ENCODE measurements at places on chromosomes 11 and 22.
A peak's percentile ranks its signal among the peaks of the same experiment; 100 is the strongest.

DNA sequence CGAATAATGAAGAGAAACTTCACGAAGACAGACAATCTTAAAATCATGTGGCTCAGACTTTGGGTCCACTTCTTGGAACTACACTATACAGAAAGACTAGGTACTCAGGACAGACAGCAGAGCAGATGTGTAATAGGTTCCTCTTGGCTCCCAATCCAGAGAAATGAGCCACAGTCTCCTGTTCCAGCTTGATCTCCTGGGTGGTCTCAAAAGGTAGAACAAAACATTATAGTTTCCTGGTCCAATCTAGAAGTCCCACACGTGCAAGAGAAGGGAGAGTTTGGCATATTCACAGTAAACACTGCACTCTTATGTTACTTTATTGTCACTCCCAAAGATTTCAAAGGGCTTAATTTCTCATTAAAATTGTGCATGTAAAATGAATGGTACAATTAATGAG lies 134.5 kb upstream of the FIBIN start:
- DNase-seq = no peak

DNA sequence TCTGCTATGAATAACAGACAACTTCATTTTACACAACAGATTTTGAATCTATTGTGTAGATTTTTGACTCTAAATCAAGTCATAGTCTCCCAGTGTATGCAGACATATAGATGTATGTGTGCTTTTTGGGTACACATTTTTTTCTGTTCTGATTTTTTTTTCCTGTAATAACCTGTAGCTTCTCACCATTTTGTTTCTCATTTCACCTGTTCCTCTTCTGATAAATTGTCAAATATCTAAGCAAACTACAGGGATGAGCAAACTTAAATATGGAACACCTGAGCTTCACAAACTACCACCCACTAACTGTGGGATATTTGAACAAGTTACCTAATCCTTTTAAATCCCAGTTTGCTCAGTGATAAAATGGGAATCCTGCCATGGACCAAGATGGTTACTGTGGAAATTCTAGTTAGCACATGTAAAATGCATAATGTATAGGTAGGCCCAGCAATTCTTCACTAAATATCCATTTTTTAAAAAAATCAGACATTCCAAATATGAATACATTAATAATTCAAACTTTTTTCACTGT lies 15.7 kb downstream of the LGR4 start:
- no peak for DNase-seq

DNA sequence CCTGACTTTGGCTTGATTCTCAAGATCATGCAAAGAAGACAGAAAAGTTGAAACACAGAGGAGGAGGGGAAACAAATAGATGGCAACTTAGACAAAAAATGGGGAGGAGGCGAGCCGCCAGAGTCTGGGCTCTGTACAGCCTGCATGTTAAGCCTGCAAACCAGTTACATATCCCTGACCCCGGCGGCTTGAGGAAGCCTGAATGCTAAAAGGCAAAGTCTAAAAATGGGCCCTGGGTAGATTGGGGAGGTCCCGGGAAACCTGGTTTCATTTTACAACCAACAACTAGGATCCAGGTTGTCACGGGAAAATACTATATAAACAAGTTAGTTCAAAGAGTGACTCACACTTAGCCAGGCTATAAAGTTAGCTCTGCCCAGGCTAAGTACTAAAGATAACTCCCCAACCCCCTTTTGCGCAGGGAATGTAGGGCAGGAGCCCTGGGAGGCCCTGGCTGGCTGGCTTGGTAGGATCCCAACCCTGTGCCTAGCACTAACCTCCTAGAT lies 18.8 kb upstream of the ZBTB16 start:
- DNase-seq = no peak

DNA sequence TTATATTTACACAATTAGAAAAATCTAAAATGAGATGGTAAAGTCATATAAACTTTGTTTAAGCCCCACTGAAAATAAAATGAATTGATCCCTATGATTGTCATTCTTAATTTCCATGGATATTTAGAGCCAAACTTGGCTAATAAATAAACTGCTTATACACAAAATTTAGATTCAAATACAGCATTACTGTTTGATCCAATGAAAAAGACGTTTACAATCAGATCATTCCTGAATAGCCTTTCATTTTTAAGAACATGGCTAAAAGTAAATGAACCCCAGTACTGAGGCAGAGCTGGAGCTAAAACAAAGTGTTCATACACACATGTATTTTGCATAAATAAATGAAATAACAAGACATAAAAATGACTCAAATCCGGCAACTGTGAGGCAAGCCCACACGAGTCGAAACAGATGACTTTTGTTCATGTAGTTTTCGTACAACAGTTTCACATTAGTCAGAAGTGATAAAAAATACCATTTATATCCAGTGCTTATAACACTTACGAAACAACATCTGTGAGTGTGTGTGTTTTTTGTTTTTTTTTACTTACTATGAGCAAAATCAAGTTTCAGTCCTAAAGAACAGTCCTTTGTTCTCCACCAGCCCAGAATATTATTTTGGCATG lies 386.5 kb downstream of the SOX6 start:
- no peak for DNase-seq

DNA sequence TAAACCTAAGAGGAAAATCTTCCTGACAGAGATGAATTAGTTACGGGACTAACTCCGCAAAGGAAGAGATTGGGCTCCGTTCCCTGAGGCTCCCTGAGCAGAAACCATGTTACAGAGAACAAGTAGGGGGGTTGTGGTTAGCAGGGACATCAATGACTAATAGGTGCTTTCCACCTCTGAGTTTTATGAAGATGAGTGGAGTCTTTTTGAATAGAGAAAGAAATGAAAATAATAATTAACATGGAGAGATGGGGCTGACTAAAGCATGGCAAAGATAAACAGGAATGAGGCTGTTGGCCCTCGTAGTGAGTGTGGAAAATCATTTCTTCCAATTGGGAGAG lies 47.5 kb upstream of the PICALM start:
- no peak for DNase-seq

DNA sequence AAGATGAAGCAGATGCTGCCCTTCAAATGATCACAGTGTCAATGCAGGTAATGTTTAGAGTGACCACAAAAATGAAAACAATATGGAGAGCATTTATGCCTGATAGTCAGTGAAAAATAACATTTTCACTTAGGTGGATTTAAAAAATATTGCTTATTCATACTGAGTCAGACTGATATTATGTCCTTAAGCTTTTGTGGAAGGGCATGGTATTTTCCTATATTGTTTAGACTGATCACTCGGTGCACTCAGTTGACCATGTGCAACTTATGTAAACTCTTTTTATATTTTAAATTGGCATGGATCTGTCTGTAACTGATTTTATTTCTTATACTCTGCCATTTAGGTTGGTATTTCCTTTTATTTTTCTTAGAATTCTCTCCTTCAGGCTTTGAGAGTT lies 106.6 kb downstream of the DYNC2H1 start:
- DNase-seq = no peak

DNA sequence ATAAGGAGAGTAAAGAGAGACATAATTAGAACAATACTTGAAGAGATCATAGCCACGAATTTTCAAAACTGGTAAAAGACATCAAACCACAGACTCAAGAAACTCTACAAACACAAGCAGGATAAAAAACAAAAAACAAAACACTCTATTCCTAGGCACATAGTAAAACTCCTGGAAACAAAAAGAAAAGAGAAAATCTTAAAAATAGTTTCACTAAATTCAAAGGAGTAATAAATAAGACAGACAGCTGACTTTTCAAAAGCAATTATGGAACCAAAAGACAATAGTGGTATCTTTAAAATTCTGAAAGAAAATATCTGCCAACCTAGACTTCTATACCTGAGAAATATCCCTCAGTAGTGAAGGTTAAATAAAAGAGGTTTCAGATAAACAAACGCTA lies 9.2 kb upstream of the NARS2 start:
- no peak for DNase-seq

- DNase-seq = no peak
These were observed 80.8 kb downstream of the CACNA1I start for GRCh38 chr22:39651053-39651996.

DNA sequence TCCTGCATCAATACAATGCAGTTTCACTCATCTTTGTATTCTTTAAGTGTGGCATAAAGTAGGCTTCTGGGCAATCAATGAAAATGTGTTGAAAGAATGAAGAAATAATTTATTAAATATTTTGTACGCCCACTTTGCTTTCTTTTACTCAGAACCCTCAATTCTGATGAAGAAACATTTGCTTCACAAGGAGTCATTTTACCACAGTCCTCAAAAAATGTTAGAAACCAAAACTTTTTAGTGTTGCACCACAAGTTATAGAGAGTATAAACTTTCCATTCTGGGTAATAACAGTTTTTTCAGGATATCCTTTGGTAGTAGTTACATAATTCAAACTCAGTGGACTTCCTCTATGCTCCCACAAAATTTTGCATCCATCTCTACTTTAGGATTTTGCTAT lies 360.5 kb downstream of the DLG2 start:
- DNase-seq = no peak

DNA sequence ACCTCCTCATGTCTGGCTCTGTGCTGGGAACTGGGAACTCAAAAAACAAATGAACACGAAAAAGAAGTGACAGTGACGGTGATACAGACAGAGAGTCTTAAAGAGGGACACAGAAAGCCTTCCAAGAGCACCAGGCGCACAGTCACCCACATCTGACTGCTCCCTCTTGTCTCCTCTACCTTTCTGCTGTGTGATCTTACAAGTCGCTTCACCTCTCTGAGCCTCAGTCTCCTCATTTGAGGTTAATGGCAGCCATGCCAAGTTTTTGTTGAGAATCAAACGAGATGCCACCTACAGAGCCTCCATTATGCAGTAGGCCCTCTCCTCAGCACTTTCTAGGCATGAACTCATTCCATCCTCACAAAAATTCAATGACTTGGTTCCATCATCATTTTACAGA lies 3.7 kb downstream of the LRRC32 start:
- no peak for DNase-seq

DNA sequence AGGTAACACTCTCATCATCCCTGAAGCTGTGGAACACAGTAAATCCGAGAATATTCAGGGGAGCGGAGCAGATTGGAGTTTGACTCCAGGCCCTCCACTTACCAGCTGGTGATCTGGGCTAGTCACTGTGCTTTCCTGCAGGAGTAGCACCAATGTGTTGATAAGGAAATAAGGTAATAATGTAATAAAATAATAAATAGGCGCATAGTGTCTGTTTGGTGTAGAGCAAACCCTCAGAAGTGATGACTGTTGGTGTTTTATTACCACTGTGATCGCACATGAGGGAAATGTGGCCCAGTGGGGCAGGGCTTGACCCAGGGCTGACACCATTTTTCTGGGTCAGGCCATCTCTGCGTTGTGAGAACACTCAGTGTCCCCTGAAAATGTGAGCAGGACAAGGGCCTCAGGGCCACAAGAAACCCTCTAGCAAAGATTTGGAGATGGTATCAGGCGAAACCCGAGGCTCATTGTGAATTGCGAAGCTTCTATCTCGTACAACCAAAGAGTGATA lies 563.9 kb upstream of the B3GAT1 start:
- no peak for DNase-seq

- DNase-seq = no peak
These were observed 5.3 kb downstream of the PICALM start for GRCh38 chr11:86063536-86063935.

GRCh38 chr11:102391549-102392237 lies 44.7 kb downstream of the BIRC2 start:
- no peak for DNase-seq

GRCh38 chr11:134145715-134146114 lies 76.8 kb downstream of the JAM3 start:
- no peak for DNase-seq

- DNase-seq = no peak
These were observed 48.9 kb downstream of the ST14 start for GRCh38 chr11:130208241-130209127.

DNA sequence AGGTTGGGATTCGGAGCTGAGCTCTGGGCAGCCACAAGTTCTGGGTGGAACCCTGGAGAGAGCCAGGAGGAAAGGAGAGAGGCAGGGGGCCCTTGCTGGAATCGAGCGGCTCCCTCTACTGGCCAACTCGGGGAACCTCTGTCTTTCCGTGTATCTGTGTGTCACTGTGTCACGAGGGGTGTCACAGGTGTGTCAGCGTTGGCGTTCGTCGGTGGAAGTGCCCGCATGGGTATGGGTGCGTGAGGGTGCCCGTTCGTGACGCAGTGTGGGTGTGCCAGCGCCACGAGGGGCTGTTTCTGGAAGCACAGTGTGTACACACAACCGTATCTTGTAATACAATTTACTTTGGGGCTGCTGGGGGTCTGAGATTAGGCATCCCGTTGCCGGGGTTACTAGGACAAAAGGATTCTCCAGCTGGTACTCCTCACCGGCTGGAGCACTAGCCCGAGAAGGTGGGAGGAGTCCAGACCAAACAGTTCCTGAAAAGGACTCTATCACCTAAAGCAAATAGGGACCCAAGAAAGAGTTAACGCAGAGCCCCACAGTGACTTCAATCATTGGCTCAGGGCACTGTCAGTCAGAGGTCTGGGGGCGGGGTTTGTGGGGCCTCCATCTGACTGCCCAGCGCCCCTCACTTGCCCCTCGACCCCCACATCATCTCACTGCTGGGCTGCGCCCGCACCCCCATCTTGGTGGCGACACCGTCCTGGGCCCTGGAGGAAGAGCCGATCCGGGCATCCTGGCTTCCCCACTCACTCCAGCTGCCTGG lies 2.6 kb upstream of the BCL9L start:
- peak; percentile 94 for DNase-seq

DNA sequence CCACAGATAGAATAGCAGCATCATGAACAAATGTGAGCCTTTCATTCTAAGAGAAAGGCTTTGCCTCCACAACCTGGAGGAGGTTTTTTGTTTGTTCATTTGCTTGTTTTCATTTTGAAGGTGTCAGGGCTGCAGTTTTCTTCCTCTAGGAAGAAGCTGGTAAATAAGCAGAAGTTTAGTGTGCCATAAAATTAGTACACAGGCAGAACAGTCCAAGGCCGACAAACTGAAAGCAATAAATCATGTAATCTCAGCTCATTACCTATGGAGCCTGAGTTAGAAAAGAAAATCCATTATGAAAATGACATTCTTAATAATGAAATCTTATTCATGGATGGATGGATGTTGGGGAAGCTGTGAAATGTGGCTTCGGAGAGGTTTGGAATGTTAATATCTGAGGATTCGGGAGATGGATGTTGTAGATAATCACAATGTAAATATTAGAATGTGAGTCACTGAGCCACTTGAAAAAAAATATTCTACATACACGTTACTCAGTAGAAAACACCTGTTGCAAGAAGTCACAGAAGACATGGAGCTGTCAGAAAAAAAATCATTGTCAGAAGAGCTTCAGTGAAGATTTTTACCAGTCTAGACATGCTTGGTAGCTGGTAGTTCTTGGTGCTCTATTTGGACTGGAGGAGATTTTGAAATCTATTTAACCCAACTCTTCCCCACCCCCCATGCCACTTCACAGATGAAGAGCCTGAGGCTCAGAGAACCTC lies 15.0 kb upstream of the ZDHHC13 start:
- DNase-seq = no peak
